Sigmoid colon (tissue), 7 donors: ENCODE measurements at places on chromosomes 5 and 9. TPM values are rescaled to one million over a fixed set of nuclear protein-coding genes. Genes with fewer than 3 reads are reported as not detected.

Gene EGFL7
- total RNA-seq: 31.0 TPM

Gene CSF1R
- total RNA-seq: 29.6 TPM

Gene MAMDC4
- 2.8 TPM for total RNA-seq

Gene ACOT12
- total RNA-seq: not detected

Gene ADCY2
- total RNA-seq: 4.4 TPM

Gene SLC6A3
- total RNA-seq: not detected

Gene GGTA1
- 12.8 TPM for total RNA-seq

Gene PCDHB5
- total RNA-seq: 6.1 TPM

Gene CD274
- 1.2 TPM for total RNA-seq

Gene MRPS2
- 37.7 TPM for total RNA-seq

Gene DMRT3
- not detected for total RNA-seq

Gene TCF7
- total RNA-seq: 1.5 TPM

Gene ZFP2
- 3.9 TPM for total RNA-seq

Gene CARTPT
- total RNA-seq: 20.0 TPM

Gene PRXL2C
- total RNA-seq: 14.0 TPM

Gene PIGO
- total RNA-seq: 5.9 TPM

DNA sequence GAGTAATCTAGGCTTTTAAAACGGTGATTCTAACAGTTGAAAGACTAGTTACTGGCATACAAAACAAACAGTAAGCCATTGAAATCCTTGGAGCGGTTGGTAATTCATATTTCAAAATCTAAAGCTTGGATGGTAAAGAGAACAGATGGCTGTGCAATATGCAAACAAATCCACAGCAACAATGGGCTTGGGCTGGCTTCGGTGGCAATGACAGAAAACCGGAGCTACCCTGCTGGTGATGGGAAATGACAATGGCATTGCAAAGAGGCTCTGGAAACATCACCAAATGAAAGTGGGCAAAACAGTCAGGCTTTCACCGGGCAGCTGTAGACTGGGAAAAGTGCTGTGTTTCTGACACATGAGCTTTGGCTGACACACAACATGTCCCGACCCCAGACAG lies 42.2 kb downstream of the MED27 start:
- DNase-seq: no peak

- no peak for DNase-seq
Observed at GRCh38 chr5:65801352-65801783, 79.4 kb downstream of the NLN start.

DNA sequence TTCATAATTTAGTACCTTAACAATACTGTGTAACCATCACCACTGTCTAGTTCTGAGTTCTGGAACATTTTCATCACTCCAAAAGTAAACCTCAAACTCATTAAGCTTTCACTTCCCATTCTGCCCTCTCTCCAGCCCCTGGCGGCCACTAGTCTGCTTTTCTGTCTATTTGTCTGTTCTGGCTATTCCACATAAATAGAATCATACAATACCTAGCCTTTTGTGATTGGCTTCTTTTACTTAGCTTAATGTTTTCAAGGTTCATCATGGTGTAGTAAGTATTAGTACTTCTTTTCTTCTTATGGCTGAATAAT lies 138.7 kb downstream of the RAPGEF6 start:
- DNase-seq: no peak

- no peak for DNase-seq
Observed at GRCh38 chr9:133591116-133591910, 17.9 kb downstream of the FAM163B start.

GRCh38 chr5:169433221-169433651 lies 132.3 kb upstream of the SLIT3 start:
- no peak for DNase-seq

- peak; percentile 71 for DNase-seq
Observed at GRCh38 chr5:54309691-54310432, 511 bp downstream of the ARL15 start.

- no peak for DNase-seq
Observed at GRCh38 chr5:4245511-4245910, 649.9 kb downstream of the IRX1 start.

DNA sequence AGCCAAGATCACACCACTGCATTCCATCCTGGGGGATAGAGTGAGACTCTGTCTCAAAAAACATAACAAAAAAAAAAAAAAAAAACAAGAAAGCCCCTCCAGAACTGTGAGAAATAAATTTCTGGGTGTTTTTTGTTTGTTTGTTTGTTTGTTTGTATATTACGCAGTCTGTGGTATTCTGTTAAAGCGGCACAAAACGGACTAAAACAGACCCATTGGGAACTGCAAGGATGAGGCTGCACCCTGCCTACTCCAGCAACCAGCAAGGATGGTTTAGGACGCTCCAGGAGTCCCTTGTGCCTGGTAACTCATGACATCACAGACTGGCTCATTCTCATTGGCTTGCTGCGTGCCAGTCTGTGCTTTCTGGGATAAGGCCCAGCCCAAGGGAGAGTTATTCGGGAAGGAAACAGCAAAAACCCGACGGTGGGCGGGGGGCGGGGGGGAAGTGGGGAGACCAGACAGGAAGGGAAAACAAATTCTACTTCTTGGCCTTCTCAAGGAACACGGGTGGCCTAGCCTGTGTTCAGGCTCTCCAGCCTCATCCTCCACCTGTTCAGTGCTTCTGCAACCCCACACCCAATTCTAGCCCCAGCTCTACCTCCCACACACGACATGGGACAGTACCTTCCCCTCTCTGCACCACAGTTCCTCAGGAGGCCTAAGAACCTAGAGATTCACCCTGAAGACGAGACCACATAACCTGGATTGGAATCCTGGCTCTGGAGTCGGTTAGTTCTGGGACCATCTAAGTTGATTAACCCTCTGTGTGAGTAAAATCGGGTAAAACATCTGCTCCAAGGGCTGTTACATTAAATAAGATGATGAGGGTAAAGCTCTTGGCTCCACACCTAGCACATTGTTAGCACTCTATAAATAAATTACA lies 2.8 kb downstream of the CD74 start:
- peak; percentile 91 for DNase-seq

DNA sequence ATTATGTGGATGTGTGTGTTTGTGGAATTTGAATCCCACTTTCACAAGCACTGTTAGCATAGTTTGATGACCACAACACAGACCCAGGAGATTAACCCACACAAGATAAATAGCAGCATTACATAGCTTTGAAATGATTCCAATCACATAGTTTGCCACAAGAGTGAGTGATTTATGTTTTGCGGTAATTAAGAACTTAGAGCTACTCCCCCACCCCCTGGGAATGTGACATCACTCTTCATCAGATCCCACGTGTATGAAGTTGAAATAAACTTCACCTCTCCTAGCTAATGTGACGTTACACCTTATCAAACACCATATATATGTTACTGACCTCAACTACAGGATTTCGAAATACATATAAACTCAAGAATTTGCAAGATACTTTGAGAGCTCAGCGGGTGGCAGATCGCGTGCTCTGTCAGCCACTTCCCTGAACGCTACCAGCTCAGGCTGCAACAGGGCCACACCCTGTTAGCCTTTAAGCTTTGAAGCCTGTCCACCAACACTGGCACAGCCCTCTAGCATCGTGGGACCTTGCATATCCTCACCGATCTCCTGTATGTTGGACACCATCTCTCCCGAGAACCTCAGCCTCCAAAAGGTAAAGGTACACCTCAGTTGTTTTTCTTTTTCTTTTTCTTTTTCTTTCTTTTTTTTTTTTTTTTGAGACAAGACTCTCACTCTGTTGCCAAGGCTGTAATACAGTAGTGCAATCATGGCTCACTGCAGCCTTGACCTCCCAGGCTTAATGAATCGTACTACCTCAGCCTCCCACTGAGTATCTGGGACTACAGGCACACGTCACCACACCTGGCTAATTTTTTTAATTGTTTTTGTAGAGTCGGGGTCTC lies 1.7 kb upstream of the AGTPBP1 start:
- peak; percentile 67 for DNase-seq

DNA sequence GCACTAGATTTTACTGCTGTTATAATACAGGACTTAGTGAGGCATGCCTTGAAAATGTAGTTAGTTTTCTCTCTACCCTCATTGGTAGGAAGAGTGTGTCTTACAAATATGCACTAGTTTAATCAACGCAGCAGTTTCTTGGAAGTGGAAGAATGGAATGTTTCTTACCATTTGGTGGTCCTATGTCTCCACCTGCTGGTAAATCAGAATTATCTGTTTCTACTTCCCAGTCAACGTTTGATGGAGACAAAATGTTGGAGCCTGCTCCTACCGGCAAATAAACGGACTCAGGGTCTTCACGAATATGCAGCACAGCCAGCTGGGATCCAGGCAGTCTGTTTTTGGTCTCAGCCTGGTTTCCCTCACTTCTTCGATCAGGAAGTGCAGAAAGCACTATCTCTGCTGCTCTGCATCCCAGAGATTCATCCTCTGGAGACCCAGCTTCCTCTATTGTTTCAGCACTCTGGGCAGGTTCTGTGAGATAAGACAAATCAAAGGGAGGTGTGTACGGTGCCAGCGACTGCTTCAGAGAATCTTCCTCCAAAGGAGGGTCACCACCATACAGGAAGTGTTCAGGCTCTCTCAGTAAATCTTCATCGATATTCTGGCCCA lies 59.5 kb upstream of the PCA3 start:
- DNase-seq: no peak

DNA sequence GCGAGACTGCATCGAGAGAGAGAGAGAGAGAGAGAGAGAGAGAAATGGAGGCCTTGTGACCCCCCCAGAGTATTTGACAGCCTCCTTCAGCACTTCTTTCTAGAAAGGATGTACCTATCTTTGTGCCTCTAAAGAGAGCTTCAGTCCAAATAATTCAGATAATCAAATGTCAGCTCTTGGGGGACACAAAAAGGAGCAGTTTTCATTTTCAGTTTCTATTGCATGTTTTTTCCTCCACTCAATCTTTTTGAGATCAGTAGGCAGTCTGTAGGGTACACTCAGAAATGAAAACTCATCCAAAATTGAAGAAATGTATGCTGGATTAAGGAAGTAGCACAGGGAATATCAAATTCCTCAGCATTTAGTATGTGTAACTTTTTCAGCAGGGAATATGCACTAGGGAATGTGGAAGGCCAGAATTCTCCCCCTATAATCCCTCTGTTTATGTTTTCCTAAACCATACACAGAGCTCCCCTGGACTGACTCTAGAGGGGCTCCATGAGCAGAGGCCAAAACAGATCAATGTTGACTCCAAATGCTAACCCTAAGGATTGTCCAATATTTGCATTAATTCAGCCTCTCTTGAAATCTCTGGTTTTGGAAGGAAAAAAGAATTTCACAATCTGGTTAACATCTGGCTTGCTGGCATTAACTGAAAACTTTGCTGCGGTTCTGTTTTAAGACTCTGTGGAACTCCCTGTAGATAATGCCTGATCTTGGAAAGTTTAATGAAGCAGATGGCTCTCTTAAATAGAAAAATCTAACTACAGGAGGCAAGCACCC lies 250.1 kb downstream of the CEMIP2 start:
- DNase-seq: no peak

DNA sequence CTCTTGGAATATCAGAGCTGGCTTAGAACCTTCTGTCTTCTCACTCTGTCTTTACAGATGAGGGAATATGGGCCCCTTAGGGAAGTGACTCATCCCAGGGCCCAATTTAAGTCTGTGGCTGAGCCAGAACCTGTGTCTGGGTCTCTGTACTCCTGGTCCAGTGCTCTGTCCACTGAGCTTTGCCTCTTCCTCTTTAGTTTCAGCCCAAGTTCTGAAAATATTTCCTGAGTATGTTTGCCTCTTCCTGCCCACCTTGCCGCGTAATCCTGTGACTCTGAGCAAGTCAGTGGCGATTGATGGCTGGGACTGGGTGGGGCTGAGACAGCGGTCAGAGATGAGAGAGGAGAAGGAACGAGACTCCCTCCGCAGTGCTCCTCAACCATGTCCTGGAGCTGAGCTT lies 7.8 kb downstream of the IER5L start:
- no peak for DNase-seq

- DNase-seq: no peak
Observed at GRCh38 chr5:110439296-110439695, 287.2 kb downstream of the TMEM232 start.

- DNase-seq: no peak
Observed at GRCh38 chr9:105842023-105842644, 147.8 kb downstream of the TMEM38B start.

- DNase-seq: no peak
Observed at GRCh38 chr5:39213447-39214207, 5.7 kb downstream of the FYB1 start.

- DNase-seq: no peak
Observed at GRCh38 chr5:175567954-175568353, 89.6 kb downstream of the SFXN1 start.

- no peak for DNase-seq
Observed at GRCh38 chr5:144567421-144567780, 396.7 kb downstream of the KCTD16 start.

DNA sequence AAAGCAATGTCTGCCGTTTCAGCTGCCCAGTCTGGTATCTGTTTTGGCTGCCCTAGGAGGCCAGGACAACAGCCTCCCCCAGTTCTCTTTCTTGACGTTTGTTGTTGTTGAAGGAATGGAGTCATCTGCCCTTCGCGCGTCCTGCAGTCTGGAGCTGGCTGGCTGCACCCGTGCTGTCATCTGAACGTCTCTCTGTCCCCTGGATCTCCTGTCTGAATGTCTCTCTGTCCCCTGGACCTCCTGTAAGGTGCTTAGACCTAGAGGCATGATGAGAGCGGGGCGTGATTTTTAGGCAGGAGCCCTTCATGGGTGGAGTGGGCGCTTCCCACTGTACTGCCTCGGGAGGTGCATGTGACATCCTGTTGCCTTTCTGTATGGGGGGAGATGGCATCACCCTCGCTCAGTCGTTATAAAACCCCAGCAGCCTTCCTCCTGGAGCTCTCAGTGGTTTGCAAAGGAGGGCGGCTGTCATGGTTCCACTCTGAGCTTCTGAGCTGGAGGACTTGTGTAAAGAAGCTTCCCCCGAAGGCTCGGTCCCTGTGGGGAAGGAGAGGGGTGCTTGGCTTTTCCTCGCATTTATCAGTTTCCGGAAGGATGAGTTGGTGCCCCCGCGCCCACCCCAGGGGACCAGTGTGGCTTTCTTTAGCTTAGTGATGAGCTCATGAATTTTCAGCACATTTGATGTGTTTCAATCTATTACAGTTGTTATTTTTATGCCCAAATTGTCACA lies 49.8 kb upstream of the OLFM1 start:
- DNase-seq: peak; percentile 43

DNA sequence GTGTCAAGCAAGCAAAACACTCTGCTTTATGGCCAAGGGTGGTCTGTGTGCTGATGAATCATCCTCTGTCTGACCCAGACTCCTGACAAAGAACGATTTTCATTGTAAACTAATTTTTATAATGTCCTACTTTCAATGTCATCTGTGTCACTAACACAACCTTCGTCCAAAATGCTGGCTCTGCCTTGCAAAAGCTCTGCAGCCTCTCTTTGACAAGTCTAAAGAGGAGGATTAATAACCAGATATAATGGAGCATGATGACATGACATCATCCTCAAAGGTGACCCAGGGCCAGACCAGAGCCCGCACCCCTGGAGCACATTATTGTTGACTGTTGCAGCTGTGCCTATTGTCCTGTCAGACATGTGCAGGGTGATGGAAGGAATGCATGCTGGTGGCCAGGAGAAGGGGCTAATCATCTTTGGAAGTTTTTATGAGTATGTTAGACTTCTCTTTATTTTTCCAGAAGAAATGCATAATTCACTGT lies 589.4 kb downstream of the NR2F1-AS1 start:
- no peak for DNase-seq

DNA sequence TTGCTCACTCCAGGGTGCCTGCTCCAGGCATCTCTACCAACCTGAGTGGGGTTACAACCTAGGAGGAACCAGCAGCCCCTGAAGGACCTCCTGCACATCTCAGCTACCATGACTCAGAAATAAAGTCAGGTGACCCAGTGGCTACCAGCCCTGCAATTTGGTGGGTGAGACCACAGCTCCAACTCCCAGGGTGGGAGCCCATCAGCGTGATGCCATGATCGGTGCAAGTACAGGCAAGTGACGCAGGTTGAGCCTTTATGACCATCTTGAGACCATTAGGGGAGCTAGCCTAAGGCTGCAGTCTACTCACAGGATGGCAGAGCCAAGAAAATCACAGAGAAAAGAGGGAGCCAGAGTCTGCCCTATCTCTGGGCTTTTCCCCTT lies 8.6 kb downstream of the SEPTIN8 start:
- DNase-seq: no peak
